ENCODE measurements at places on chromosomes 11 and 22. TPM values are rescaled to one million over a fixed set of nuclear protein-coding genes. Genes with fewer than 3 reads are reported as not detected.

- DNase-seq: no peak
Measured at GRCh38 chr11:113553235-113553634, 78.0 kb upstream of the DRD2 start.

DNA sequence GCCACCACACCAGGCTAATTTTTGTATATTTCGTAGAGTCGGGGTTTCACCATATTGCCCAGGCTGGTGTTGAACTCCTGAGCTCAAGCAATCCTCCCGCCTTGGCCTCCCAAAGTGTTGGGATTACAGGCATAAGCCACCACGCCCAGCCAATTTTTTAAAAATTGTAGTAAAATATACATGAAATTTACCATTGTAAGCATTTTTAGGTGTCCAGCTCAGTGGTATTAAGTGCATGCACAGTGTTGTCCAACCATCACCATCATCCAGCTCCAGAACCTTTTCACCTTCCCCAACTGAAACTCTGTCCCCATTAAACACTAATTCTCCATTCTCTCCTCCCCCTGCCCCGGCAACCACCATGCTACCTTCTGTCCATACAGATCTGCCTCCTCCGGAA, 8.5 kb downstream of the FADS3 start:
- DNase-seq: no peak

GRCh38 chr11:82792319-82792718, 58.7 kb upstream of the FAM181B start:
- DNase-seq: no peak

DNA sequence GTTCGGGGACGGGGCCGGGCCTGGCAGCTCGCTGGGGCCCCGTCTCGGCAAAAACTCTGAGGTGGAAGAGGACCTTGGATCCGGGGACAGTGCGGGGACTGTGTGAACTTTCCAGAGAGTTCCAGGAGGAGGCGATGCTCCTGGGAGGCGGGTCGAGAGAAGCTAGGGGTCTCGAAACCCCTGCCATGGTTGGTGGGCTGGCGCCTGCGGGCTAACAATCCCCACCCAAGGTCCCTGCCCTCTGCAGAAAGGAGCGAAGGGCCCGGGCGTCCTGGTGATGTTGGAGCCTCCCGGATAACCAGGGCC, 4.7 kb upstream of the GRK2 start:
- DNase-seq: no peak

GRCh38 chr11:16615480-16615879, 123.0 kb upstream of the C11orf58 start:
- DNase-seq: no peak

Gene PTPRCAP
- 3.5 TPM for polyA plus RNA-seq

Gene TRIM49
- not detected for polyA plus RNA-seq
